ENCODE measurements at places on chromosomes 16 and 17.

GRCh38 chr17:40915199-40915661 is 22.2 kb downstream of the KRT23 start:
- DNase-seq: peak; percentile 94

GRCh38 chr17:1552932-1553331 is 9.7 kb downstream of the PITPNA start:
- no peak for DNase-seq

- peak; percentile 91 for DNase-seq
Observed at GRCh38 chr16:29029168-29029994, 44.5 kb downstream of the LAT start.

DNA sequence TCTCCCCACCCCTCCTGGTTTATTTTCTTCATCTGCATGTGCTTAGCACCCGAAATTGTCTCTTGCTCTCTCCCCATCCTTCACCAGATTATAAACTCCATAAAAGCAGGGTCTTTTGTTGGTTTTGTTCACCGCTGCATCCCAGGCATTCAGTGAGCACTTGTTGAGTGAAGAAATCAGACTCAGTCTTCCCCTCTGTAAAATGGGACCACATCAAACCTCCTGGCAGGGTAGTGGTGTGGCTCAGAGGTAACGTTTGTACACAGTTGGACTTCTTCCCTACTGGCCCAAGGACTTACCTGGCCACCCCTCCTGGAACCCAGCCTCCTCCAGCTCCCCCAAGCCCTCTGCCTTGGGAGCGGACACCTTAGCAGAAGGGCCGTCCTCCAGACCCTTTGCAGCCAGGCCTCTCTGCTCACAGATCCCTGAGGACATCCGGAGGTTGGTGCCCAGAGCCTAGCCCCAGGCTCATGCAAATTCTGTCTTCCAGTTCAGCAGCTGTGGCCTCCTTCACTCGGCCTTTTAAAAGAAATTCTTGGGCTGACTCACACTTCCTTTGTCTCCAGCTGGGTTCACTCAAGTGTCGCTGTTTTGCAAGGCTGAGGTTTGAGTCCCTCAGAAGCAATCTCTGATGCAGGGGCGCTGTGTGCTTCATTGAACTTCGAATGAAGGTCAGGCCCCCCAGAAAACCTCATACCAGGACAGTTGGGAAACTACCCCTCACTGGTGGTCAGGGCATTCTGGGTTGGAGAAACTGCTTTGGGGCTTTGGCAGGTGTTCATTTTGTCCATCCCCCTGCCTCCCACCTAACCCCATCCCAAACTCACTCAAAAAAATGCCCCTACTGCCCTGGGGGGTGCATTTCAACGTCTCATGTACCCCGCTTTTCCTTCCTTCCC is 16.8 kb upstream of the RMI2 start:
- DNase-seq: peak; percentile 97

DNA sequence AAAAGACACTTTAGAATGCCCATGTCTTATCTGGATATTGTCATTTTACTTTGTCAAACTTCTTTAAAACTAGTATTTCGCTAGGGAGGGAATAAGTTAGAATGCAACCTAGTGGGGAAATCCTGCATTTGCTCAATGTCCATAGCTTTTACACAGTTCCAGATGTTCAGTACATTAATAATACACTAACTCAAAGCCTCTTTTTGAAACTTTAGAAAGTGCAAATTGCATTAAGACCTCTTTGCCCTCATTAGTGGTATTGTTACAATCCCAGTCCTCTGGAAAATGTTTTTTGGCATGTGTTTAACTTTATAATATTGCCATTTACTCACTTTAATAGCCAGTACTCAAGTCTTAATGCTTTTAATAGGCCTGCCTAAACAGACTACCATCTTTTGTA is 106.8 kb downstream of the BRIP1 start:
- DNase-seq: no peak

DNA sequence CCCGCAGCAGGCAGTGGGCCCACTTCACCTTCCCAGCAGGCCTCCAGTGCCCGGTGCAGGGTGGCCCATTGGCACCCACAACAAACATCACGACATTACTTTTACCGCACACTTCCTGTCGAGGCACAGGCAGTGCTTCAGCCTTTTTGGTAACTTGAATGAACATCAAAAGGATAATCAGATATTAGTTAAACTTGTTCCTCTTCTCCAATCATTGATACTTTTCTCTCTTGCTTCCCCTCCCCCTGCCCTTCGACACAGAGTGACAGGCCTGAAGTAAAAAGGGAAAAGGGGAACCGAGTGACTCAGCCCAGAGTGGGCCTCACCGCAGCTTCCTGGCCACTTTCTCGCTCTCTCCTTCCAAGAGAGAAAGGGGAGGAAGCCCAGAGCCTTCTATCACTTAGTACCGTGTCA is 507.0 kb downstream of the MAF start:
- no peak for DNase-seq

DNA sequence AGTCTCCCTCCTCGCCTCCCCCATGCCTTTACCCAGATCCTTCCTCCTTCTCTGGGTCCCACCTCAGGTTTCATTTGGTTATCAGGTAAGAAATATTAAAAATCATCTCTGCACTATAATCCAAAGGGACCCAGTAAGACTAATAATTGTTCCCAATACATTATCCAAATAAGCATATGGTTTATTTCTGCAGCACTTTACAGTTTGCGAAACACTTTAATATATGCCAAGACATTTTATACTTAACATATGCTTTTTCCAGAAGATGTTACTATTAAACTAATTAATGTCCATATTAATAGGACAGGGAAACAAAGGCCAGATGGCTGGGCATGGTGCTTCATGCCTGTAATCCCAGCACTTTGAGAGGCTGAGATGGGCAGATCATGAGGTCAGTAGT is 33.3 kb downstream of the CD300LF start:
- no peak for DNase-seq

GRCh38 chr17:45393411-45393810 is 39.3 kb downstream of the ARHGAP27 start:
- DNase-seq: no peak

- DNase-seq: no peak
Observed at GRCh38 chr17:82909322-82909904, 69.6 kb upstream of the ZNF750 start.

GRCh38 chr16:73057291-73058210 is 9.6 kb upstream of the ZFHX3 start:
- DNase-seq: no peak

- DNase-seq: peak; percentile 88
Observed at GRCh38 chr17:80791758-80792284, 199.8 kb upstream of the CHMP6 start.

DNA sequence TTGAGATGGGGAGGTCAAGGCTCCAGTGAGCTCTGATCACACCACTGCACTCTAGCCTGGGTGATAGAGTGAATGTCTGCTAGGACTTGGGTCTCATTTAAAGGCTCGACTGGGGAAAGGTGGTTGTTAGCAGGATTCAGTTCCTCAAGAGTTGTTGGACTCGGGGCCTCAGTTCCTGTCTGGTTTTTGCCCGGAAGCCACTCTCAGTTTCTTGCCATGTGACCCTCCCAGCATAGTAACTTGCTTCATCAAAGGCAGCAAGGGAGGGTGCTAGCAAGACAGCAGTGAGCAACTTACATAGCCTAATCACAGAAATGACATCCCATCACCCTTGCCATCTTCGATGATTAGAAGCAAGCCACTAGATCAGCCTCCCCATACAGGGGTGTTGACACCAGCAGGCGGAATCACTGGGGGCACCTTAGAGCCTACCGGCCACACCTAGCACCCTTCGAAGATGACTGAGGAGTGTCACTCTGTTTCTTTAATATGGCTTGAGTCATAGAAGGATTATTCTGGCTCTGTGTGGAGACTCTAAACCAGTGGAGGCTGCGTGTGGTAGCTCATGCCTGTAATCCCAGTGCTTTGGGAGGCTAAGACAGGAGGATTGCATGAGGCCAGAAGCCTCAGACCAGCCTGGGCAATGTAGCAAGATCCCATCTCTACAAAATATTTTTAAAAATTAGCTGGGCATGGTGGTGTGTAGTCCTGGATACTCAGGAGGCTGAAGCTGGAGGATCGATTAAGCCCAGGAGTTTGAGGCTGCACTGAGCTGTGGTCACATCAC is 13.2 kb upstream of the SCNN1B start:
- no peak for DNase-seq

GRCh38 chr17:29789196-29790170 is 140.5 kb downstream of the SSH2 start:
- DNase-seq: no peak

DNA sequence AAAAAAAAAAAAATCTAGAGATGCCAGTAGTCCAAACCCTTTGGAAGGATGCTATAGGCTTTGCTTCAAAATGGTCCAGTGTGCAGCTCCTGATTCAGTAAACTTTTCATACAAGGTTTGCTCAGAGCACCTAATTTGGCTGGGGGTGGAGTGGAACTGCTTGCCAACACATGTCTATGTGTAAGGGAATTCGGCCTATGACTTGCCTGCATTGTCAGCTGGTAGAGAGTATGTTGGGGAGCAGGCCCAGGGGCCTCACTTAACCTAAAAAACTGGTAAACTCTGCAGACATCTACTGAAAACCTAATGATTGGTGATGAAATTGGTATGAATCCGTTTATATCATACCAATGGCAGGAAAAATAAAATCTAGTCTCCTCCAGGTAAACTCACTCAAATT is 1.5 kb upstream of the MFSD6L start:
- DNase-seq: no peak

DNA sequence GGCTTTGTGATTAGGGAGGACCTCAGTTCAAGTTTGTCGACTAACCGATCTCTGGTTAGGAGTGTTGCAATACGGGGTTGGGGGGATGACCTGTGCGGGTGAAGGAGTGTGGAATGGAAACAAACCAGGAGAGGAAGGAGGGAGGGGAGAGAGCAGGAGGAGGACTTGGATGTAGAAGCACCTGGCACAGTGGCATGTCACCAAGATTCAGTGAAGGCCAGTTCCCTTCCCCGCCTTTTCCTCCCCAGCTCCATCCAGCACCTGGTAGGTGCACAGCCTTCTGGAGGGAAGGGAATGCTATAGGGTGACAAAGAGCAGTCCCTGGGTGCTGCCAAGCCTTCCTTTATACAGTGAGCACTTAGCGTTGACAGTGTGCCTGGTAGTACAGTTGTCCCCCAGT is 107.4 kb upstream of the CRHR1 start:
- DNase-seq: no peak

DNA sequence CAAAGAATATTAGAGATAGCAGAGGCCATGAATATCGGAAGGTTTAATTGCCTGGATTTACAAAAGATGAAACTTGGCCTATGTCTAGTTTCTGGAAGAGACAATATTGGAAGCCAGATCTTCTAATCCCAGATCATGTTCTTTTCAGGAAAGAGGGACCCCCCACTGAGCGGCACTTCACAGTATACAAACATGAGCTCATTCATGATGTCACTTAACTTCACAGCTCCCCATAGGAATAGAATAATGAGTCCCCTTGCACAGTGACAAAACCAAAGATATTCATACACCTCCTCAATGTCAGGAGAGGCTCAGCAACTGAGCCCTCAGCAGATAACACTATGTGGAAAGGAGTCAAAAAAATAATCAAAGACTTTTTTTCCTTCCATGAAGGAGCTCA is 147.5 kb downstream of the CDH11 start:
- no peak for DNase-seq

- no peak for DNase-seq
Observed at GRCh38 chr17:40699853-40700252, 3.7 kb downstream of the KRT24 start.

- DNase-seq: no peak
Observed at GRCh38 chr16:83995754-83996153, 27.7 kb downstream of the NECAB2 start.

GRCh38 chr16:6618874-6619273 is 713.8 kb upstream of the RBFOX1 start:
- no peak for DNase-seq

DNA sequence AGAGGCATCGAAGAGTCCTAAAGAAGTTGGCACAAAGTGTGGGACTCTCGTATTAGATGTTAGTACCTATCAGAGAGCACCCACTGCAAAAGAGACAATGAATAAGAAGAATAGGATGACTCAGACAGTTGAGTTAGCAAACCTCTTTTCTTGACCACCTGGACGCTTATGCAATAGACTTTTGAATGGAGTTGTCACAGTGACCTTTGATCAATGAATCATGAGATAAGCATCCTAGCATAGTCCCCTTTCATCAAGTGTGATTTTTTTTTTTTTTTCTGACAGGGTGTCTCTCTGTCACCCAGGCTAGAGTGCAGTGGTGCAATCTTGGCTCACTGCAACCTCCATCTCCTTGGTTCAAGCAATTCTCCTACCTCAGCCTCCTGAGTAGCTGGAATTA is 1417.9 kb upstream of the GOT2 start:
- no peak for DNase-seq

- peak; percentile 68 for DNase-seq
Observed at GRCh38 chr17:36591434-36592315, at the start of gene DHRS11. Gene DHRS11 (plus strand): TSS chr17:36591879. CDS start chr17:36592010, 131 bp downstream.

GRCh38 chr16:27883576-27883975 is 179.9 kb downstream of the GSG1L start:
- DNase-seq: no peak

DNA sequence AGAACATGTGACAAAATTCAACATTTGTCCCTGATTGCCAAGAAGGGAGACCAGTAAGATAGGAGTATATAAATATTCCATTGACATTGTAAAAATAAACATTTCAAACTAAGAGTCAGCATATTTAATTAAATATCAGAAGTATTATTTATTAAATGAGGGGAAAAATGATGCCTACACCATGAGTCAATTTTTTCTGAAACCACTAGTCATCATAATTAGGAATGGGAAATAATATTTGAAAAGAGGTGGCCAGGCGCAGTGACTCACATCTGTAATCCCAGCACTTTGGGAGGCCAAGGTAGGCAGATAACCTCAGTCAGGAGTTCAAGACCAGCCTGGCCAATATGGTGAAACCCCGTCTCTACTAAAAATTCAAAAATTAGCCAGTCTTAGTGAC is 2.1 kb downstream of the CMTM1 start:
- peak; percentile 24 for DNase-seq

GRCh38 chr17:73058022-73058421 is 34.5 kb downstream of the SLC39A11 start:
- no peak for DNase-seq

GRCh38 chr17:64378890-64379354 is 11.7 kb downstream of the PECAM1 start:
- no peak for DNase-seq

GRCh38 chr17:59870482-59870881 is 22.3 kb downstream of the TUBD1 start:
- DNase-seq: no peak

DNA sequence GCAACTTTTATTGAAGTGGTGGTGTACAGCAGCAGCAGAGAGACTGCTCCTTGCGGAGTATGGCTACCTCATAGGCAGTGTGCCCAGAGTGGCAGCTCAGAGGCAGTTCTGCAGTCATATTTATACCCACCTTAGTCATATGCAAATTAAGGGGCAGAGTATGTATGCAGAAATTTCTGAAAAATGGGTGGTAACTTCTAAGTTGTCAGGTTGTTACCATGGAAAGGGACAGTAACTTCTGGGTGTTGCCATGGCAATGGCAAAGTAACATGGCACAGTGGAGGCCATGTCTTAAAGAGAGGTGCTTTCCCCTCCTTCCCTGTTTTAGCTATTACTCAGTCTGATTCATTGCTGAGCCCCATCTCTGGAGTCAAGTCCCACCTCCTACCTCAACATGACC is 53.4 kb downstream of the MEOX1 start:
- no peak for DNase-seq

GRCh38 chr17:64399767-64400156 is 9.1 kb upstream of the PECAM1 start:
- no peak for DNase-seq

GRCh38 chr17:27438348-27438998 is 17.8 kb upstream of the KSR1 start:
- no peak for DNase-seq

GRCh38 chr17:75269844-75270217 is 1.2 kb downstream of the MIF4GD start:
- no peak for DNase-seq

All from fibroblast of upper back skin (primary cell).